ENCODE measurements at places on chromosomes 4 and X.

DNA sequence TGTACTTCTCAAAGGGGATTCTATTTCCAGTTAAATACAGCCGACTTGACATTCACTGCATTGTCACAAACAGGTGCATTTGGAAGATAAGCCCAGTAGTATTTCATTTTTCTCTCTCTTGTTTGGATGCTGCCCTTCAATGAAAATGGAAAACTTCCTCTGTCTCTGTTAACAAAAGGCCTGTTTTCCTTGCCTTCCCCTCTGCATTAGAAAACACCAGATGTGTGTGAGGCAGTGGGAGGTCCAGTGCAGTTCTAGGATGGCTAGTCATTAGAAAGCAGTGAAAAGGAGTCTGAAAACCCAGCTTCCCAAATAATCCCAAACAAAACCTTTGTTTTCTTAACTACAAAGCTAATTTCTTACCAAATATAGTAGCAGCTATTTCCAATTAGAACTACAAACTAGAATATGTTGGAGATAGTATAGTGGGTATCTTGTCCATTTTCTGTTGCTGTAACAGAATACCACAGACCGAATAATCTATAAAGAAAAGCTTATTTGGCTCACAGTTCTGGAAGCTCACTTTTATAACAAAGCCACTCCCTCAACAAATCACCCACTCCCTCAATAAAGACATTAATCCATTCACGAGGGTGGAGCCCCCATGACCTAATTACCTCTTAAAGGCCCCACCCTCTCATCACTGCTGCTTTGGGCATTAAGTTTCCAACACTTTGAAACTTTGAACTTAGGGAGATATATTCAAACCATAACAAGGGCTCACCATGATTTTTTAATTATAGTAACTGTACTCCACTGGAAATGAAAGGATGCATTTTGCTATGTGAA is 452.1 kb upstream of the RPS6KA3 start:
- DNase-seq, result no peak

DNA sequence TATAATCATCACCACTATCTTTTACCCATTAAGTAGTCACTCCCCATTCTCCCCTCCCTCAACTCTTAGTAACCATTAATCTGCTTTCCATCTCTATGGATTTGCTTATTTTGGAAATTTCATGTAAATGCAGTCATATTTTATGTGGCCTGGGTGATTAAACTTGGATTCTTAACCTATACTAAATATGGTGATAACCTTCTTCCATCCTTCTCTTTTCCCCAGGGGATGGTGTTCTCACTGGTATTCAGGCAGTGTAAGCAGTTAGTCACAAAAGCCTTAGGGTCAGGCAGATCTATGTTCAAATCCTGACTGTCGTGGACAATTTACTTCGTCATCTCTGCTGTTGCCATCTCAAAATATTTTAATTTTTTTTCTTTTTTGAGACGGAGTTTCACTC is 29.6 kb downstream of the RAB40AL start:
- DNase-seq, result no peak

DNA sequence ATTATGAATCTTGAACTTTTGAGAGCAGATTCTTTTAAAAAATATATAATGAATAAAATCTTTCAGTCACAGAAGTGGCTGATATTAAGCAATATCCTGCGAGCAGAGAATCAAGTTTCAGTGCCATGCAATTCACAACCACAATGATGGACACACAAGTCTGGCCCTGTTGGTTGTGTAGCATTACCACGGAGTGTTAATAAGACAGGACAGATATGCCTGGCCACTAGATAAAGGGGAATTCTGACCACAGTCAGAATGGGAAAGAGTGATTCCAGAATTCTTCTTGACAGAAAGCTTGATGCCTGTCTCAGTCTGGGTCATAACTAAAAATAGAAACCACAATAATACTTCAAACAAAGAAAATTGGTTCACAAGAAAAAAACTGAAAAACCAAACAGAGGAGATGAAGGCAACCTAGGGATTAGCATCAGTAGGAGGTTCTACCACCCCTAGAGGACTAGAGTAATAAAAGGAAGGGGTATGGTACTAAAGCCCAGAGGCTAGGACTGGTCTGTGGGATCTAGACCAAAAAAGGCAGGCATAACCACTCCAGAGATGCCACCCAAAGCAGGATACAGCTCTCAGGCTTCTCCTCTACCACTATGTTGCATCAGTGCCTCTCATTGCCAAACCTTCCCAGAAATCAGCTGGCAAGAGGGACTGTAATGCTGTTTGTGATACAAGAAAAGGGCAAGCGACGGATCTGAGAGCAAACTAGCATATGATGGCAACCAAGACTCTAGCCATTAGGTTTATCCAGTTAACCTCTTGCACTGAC is 59.0 kb downstream of the RNF150 start:
- no peak for DNase-seq

- DNase-seq, result no peak
Observed at GRCh38 chrX:12249997-12250396, 111.7 kb downstream of the FRMPD4 start.

GRCh38 chr4:71254451-71255012 is 84.3 kb upstream of the SLC4A4 start:
- no peak for DNase-seq

DNA sequence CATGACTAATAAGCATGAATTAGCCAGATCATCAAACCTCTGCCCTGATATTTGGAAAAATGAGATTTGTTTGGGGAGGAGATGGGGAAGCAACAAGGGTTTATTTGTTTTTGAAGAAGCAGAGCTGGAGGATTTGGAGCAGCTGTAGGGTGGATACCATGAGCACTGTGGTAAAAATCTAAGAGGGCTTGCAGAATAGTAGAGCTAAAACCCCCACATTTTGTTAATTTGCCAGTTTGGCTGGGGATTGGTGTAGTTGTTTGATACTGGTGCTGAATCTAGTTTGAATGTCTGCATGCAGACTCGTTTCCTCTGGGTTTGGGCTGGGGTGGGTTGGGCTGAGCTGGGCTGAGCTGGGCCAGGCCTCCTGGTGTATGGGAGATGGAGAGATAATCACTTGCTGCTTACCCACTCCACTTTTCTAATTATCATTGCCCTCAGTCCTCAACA is 43.7 kb downstream of the SMAD1 start:
- DNase-seq, result no peak

DNA sequence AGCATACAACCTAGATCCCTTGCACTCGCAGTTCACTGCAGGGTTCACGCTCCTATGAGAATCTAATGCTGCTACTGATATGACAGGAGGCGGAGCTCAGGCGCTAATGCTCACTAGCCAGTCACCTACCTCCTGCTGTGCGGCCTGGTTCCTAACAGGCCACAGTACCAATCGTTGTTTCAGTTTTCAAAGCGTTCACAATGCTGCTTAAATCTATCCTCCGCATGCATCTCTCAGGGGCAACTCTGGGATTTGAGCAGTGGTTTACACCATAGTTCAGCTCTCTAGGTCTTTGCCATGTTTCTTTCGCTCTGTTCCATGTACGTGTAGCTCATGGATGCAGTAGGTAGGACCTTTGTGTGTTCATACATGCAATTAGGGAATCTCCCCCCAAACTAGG is 47.2 kb downstream of the CLOCK start:
- DNase-seq, result no peak

GRCh38 chrX:25020905-25021449 is 5.2 kb upstream of the ARX start:
- DNase-seq, result peak; percentile 50

GRCh38 chrX:146278381-146278780 is 460.8 kb downstream of the SLITRK2 start:
- DNase-seq, result no peak

GRCh38 chrX:23815376-23815775 is 32.4 kb downstream of the SAT1 start:
- DNase-seq, result no peak

DNA sequence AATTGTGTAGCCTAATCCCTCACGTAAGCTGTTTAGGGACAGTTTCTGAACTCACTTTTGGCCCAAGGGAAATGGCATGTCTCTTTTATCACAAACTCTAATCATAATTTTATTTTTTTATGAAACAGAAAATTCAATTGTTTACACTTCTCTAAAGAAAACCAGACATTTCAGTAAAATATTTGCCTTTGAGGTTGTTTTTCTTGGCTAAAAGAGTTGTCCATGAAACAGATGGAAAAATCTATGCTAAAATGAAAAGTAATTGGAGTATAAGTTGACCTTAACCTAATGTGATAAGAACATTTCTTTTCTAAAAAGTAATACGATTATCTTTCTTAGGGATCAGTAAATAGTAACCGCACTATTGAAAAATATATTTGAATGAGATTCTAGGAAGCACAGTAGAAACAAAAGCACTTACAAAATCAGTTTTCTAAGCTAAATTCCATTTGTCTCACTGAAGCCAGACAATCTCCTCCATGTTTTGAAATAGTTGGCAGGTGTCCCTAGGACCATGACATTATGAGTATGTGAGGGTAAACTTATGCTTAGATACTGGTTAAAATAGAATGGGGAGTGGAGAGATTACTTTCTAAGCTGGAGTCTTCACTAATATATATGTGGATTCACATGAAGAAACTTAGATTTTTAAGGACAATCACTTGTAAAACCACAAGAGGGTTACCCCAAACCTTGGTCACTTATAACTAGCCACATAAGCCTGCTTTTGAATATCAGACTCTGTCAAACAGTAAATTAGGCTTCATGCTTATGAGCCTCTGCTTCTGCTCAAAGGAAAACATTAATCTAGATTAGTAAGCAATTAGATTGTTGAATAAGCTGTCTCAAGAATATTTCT is 20.1 kb upstream of the TET2 start:
- no peak for DNase-seq

- DNase-seq, result no peak
Observed at GRCh38 chrX:1134976-1135375, 77.5 kb downstream of the CRLF2 start.

- no peak for DNase-seq
Observed at GRCh38 chr4:42995343-42995944, 102.9 kb downstream of the GRXCR1 start.

DNA sequence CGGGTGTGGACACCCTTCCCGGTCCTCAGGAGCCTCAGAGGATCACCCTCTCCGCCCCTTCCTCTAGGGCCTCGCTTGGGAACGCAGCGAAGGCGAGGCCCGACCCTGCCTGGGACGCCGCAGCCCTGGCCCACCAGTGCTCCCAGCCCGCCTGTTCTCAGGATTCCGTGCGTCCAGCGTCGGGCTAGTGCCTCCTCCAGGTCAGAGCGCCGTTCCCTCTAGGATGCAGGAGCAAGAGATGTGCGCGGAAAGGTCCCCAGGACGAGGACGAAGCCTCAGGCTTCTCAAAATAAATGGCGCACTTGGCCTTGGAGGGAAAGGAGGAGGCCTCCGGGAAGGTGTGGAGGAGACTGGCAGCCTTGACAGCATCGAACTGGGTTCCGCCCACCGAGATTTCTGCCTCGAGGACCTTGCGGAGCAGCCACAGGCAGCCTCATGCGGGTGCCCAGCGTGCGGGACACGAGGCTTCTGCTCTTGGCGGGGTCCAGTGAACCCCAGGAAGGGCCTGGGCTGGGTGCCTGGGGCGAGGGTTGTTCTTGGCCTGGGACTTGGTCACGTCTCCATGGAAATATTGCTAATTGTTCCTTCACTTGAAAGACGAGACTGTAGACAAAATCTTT is 35.1 kb downstream of the PITX2 start:
- no peak for DNase-seq

DNA sequence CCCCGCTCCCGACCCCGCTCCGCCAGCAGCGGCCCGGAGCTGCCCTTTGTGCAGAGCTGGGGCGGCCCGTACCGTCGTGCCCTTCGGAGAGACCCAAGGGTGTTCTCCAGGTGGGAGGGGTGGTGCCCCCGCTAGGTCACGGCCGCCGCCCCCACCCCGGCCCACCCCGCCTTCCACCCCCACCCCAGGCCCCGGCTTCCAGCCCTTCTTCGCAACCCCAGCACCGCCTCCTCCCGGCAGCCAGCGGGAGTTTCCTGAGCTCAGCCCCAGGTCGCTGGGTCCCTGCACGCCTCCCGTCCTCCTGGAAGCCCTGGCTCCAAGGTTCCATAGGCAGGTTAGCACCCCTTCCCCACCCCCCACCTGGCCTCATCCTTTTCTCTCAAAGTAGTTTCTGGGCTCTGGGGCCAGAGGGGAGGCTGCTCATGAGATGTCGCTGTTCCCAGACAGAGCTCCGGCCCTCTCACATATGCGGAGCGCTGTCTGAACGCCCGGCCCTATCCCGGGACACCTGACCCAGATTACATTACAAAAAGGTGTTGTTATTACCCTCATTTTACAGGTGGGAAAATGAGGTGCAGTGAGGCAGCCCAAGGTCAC is 25.2 kb upstream of the FGFR3 start:
- DNase-seq, result peak; percentile 62

DNA sequence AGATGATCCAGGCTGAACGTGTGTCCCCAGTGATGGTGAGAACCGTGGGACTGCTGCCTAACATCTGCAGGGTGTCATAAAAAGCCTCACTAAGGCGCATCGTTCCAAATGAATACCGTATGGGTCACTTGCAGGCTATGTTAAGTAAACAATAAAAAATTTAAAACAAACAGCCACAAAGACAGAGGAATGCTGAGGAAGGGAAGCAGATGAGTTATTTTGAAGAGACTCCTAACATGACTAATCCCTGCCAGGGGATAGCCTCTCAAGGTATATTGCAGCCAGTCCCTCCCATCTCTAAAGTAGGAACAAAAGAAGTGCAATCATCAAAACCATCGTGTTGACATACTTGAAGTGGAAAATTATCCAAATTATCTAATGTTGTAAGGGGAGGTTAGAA is 83.8 kb downstream of the UNC5C start:
- no peak for DNase-seq

DNA sequence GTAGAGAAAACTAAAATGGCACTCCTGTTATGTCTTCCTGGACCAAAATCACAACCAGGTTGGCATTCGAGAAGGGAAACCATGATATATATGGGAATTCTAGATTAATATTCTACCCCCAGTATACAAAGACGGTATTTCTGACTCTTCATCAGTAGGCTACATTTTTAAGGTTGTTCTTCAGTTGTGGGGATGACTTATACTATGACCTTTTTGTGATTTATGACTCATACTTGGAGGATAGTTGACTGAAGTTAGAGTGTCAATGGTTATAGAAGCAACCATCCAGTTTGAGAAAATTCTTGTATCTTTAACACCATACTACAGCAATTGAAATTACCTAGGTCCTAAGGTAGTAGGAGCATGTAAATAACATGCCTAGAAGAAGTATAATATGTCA is 49.8 kb upstream of the CYSLTR1 start:
- DNase-seq, result no peak

- DNase-seq, result peak; percentile 2
Observed at GRCh38 chrX:76148041-76148665, 24.7 kb upstream of the PBDC1 start.

GRCh38 chr4:168852387-168852786 is 157.7 kb downstream of the CBR4 start:
- DNase-seq, result no peak

DNA sequence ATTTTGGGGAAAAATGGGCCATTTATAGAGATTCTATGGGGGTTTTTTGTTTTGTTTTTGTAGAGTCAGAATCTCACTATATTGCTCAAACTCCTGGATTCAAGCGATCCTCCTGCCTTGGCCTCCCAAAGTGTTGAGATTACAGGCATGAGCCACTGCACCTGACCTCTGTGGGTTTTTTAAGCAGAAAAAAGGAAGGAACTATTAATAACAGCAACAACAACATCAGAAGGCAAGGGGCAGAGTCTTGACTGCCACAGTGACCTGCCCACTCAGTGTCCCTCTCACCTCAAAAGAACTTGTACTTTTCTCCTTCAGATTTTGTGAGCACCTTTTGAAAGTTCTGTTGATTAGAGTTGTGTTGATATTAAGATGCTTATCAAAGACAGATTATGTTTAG is 48.1 kb downstream of the FNIP2 start:
- DNase-seq, result no peak
